Adipocyte (in vitro differentiated cells): ENCODE measurements at places on chromosomes 13 and 19.

GRCh38 chr13:32175307-32175706 lies 139.9 kb downstream of the ZAR1L start:
- no peak for DNase-seq

DNA sequence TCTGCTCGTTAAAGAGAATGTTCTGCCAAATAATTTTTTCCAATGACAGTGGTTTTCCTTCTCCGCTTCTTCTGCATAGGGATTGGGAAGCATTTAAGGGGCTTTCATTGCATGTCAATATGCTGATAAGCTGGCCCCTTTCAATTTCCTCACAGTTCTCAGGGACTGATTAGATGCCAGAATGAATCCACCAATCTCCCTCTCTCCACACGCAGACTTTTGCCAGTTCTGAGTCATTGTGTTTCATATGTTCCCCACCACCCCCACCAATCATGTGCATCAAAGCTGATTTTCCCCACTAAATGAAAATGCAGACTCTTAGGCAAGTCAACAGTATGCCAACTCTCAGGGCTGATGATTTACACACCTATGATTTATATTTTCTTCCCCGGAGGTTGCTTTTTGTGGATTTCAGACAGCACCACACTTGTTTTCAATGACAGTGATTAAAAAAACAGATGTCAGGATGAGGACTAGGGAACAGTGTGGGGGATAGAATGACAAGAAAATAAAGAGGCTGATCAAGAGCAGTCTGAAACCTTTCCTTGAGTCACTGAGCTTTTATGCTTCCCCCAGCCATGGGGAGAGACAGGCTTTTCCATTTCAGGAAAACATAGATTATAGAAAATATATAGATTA lies 47.9 kb upstream of the C13orf42 start:
- no peak for DNase-seq

GRCh38 chr13:77386880-77387606 lies 60.1 kb upstream of the MYCBP2 start:
- peak; percentile 65 for DNase-seq

GRCh38 chr19:29484876-29485275 lies 40.9 kb upstream of the VSTM2B start:
- no peak for DNase-seq

DNA sequence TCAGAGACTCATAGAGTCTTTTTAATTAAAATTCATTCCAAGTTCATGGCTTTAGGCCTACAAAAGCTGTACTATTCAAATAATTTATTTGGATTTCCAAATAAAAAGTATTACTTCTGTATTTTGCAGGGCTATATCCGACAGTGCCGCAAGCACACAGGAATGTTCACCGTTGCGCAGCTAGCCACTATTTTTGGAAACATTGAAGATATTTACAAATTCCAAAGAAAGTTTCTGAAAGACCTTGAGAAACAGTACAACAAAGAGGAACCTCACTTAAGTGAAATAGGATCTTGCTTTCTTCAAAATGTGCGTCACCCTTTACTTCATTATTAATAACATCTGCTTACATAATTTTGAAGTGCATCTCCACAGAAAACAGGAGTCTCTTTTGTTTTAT lies 20.5 kb upstream of the C1QTNF9 start:
- DNase-seq = peak; percentile 65

DNA sequence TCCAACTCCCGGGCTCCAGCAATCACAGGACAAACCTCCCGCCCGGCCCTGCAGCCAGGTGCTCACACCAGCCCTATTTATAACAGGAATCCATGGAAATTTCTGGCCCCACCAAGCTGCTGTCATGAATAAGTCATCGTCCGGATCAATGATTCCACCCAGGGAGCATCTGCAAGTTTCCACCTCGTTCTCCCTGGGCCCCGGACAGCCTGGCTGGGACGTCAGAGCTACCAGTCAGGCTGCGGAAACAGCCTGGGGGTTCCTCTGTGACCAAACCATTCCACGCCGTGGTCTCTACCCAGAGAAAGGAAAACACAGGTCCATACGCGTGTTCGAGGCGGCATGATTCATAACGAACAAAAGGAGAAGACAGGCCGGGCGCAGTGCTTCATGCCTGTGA lies 20.7 kb upstream of the PTBP1 start:
- DNase-seq = no peak

DNA sequence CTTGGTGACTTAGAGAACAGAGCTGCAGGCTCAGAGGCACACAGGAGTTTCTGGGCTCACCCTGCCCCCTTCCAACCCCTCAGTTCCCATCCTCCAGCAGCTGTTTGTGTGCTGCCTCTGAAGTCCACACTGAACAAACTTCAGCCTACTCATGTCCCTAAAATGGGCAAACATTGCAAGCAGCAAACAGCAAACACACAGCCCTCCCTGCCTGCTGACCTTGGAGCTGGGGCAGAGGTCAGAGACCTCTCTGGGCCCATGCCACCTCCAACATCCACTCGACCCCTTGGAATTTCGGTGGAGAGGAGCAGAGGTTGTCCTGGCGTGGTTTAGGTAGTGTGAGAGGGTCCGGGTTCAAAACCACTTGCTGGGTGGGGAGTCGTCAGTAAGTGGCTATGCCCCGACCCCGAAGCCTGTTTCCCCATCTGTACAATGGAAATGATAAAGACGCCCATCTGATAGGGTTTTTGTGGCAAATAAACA lies 9.9 kb downstream of the APOC1 start:
- DNase-seq = no peak

DNA sequence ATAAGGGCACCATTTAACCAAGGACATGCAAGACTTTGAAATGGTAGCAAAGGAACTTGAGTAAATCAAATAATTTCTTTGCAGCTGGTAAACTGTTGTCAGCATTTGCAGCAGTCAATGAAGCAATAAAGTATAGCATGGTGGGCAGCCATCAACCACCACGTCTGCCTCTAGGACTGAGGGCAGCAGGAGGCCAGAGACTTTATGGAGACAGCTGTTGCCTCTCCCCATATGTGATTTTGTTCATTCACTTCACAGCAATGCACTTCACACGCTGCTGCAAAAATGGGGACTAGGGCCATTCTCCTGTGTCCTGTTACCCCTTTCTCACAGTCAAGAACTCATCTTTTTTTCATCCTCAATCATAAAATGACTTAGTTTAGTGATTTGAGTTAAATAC lies 51.3 kb upstream of the PCDH9 start:
- DNase-seq = no peak

DNA sequence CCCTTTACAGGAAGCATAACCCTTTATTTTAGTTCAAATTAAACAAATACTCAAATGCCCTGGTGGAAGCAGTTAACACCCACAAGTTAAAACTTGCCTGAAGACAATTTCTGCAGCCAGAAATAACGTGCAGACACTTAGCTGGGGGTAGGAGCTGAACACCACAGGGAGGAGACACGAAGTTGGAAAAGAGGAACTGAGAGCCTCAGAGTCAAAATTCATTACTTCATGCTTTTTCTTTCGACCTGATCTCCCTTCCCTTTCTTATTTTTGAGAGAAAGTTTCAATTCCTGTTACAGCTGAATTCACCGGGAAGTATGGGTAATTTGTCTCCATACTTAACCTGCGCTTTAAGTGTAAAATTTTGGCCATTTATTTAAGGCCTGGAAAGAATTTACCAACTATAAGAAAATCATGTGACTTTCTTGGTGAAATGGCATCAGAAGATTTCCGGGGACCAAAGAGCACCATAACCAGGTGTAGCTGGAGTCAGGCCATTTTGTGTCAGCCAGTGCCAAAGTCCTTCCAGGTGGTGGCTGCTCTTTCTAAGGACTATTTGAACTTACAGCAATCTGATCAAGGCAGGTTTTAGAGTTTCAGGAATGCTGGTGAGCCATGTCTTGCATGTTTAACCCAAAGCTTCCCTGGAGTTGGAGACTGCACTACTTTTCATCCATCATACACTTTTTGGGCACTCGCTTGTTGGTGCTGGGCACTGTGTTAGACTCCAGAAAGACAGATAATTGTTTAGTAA lies 46.5 kb upstream of the RCBTB2 start:
- DNase-seq = no peak

- DNase-seq = no peak
These were observed 5.2 kb downstream of the PLEKHJ1 start for GRCh38 chr19:2230807-2231533.

DNA sequence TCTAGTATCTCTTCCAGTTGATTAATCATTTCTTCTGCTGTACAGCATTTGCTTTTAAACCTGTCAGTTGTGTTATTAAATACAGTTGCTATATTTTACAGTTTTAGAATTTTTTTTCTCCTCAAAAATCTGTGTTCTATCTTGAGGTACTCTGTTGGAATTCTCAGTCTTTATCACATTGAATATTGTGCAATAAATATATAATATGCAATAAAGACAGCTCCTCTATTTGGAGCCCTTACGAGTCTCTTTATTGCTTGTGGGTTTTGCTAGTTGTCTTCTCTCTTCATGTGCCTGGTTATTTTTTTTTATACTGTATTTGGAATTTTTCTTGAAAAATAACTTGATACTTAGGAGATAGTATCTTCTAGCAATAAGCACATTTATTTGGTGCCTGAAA lies 51.7 kb downstream of the CDK8 start:
- DNase-seq = no peak

DNA sequence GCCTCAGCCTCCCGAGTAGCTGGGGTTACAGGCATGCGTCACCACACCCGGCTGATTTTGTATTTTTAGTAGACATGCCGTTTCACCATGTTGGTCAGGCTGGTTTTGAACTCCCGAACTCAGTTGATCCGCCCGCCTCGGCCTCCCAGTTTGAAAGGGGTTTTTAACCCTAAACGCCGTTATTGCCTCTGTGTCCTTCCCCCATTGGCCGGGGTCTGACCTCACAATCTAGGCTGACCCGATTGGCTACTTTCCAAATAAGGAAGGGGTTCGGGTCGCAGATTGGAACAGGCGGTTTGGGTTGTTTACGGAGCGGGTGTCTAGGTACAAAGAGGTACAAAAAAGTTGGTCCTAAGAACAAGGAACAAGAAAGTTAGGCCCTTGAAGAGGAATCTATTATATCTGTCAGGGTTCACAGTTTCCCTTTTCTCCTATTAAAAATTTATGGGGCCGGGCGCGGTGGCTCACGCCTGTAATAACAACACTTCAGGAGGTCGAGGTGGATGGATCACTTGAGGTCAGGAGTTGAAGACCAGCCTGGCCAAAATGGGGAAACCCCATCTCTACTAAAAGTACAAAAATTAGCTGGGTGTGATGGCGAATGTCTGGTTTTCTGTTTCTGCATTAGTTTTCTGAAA lies 1.0 kb downstream of the ZNF253 start:
- DNase-seq = peak; percentile 27

DNA sequence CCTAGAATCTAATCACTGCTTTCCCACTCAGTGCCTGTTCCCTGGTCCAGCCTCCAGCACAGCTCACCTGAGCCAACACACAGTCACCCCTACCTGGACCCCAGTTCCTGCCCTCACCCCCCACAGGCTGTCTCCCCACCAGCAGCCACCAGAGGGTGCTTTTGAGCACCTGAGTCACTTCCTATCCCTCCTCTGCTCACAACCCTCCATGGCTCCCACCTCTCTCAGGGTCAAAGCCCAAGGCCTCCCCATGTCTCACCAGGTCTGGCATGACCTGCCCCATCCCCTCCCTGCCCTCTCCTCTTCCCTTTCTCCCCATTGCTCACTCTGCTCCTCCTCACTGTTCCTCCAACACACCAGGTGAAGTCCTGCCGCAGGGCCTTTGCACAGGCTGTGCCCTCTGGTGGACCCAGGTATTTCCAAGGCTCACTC lies 7.1 kb upstream of the DPP9 start:
- DNase-seq = peak; percentile 25

DNA sequence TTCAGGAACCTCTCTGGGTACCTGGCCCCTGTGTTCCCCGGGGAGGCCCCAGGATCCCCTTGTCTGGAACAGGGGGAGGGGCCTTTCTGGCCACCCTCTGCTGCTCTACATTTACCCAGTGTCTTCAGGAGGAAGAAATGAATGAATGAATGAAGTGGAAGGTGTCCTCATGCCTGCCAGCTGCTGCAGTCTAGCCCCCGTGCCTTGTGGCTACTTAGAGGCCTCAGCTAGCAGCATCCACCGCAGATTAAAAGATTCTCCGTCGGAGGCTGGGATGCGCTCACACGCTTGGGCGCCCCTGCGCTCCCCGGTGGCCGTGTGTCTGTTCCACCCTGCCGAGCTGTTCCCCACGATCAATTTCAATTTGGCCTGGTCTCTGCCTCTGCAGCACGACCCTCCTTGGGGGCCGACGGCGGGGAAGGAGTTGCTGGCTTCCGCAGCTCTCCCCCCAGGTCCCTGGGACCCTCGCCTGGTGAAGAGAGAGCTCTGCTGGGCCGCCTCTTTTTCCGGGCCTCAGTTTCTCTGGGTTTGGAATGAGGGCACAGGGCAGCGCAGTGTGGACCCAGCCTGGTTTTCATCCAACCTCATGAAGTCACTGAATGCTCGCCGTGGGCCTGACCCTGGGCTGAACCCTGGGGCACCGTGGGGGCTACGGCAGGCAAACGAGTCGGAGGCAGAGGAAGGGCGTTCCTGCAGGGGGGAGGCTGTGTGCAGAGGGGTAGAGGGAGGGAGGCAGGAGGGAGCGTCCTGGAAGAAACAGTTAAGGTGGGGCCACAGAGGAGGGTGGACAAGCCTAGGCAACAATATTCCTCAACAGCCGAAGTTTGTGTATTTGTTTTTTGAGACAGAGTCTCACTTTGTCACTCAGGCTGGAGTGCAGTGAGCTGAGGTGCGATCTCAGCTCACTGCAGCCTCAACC lies 28.3 kb downstream of the EFNA2 start:
- no peak for DNase-seq

- DNase-seq = peak; percentile 44
These were observed 106.2 kb downstream of the SHISA2 start for GRCh38 chr13:25945596-25945995.

DNA sequence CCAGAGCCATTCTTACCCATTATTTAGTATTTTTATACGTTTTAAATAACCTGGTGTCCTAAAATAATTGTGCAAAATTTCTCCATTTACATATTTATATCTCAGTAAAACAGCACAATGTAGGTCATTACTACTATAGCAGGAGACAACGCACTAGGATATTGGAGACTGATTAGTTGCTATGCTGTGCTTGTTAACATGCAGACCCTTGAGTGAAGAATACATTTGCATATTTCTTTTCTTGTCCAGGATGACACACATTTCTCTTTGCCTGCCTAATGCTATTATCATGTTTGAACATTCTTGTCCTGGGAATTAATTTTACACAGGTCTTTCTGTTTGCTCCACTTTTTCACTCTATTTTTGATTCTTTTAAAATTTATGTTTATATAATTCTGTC lies 823.8 kb upstream of the ATXN8OS start:
- DNase-seq = no peak

- no peak for DNase-seq
These were observed 23.4 kb downstream of the RDH8 start for GRCh38 chr19:10036601-10037071.

GRCh38 chr19:2478756-2479555 lies 3.0 kb downstream of the GADD45B start:
- DNase-seq = peak; percentile 84
